NT2/D1 (cell line): ENCODE measurements at places on chromosomes 12 and 14.

DNA sequence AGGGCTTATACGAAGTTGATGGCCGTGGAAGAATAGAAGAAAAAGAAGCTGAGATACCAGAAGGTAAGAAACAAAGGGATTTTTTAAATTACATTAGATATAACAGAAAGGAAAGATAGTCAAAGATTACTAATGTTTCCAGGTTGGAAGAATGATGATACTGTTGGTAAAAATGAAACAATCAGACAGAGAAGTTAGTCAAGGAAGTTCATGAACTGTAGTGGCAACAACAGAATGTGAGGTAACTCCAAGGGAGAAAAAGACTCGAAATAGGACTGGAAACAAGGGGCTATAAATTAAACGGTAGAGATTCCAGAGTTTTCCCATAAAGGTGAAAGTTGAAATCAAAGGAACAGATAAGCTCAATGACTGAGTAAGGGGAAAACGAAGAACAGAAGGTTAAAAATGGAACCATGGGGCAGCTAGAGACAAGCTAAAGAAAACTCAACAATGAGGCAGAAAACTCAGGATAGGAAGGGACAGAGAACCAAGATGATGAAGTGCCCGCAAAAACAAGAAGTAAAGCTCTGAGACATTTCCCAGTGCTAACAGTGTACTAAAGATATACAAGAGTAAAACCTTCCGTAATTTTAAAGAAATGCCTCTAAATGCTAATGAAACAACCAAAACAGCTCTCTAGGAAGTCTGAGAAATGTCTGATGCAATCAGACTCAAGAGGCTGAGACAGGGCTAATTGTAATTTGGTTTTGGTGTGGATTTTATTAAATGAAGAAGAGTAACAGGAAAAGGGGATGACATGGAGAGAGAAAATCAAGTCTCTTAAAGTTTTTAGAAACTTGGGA, 70.0 kb downstream of the PPP2R5E start:
- no peak for DNase-seq

DNA sequence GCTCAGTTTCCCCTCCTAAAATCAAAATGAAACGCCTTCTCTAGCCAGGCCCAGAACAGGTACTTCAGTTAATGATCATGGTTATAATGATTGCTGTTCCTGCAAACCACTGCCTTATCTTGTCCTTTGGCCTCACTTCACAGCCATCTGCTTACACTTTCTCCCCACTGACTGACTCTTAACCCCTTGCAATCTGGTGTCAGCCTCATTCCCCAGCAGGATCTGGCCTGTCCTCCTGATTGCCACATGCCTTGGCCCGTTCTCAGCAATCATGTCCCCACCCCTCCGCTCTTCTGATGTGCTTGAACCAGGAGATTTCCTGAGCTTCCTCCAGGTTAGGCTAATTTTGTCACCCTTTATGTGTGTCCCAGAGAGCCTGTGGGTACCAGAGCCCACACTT, 64.5 kb downstream of the KCNA1 start:
- DNase-seq, result no peak

GRCh38 chr12:117571321-117571720, 209.9 kb upstream of the NOS1 start:
- no peak for DNase-seq

- no peak for DNase-seq
Observed at GRCh38 chr14:76256545-76256944, 104.8 kb downstream of the GPATCH2L start.

- DNase-seq, result no peak
Observed at GRCh38 chr12:102950950-102951619, 6.4 kb upstream of the ASCL1 start.

DNA sequence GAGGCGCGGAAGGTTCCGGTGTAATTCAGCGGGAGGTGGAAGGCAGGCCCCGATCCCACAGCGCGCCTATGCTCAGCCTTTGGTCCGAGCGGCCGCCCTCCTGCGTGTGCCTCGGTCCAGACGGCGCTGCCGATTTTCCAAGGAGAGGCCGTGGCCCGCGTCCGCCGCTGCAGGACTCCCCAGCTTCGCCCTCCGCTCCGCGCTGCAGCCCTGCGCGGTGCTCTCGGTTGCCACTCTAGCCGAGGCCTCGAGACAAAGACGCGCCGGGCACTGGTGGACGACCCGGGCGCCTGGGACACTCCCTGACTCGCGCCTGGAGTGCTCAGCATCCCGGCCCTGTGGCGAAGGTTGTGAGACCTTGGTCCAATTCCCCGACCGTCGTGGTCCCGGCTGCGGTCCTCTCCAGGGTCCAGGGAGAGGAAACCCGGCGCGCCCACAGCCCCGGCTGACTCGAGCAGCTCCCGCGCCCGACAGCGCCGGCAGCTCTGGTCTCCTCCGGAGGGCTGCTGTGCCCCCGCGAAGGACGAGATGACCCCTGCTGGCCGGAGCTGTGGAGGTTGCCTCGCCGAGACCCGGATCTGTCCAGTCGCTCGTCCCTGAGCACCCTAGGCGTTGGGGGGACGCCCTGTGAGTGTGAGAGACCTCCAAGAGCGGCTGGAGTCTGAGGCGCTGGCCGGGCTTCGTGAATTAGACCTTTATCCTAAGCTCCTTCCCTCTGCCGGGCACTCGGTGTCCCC, 6.5 kb downstream of the HOXC12 start:
- no peak for DNase-seq

GRCh38 chr12:126534495-126534894, 1469.3 kb downstream of the AACS start:
- DNase-seq, result no peak

DNA sequence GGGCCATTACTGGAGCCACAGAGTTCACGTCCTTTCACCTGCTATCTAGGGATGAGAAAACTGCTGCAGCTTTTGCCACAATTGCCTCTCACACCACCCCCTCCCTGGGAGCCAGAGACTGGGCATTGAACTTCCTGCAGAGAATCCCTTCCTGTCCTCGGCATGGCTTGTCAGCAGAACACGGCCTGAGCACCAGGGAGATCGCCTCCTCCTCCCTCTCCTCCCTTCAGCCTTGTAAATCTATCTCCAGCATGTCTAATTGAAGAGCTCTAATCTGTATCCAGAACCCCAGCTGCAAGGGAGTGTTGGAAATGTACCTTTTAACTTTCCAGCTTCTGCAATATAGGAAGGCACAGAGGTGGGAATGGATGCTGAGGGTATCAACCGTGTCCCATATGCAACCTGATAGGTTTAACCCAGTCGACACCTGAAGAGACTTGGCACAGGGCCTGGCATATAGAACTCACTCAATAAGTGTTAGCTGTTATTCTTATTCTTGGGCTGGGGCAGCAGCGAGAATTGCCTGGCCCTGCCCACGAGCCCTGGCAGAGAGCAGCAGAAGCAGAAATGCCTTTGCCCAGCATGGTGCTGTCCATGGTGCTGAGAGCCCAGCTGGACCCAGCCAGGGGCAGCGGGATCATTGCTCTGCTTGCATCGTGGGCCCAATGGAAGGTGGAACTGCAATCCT, 26.8 kb downstream of the TMEM63C start:
- peak; percentile 32 for DNase-seq

DNA sequence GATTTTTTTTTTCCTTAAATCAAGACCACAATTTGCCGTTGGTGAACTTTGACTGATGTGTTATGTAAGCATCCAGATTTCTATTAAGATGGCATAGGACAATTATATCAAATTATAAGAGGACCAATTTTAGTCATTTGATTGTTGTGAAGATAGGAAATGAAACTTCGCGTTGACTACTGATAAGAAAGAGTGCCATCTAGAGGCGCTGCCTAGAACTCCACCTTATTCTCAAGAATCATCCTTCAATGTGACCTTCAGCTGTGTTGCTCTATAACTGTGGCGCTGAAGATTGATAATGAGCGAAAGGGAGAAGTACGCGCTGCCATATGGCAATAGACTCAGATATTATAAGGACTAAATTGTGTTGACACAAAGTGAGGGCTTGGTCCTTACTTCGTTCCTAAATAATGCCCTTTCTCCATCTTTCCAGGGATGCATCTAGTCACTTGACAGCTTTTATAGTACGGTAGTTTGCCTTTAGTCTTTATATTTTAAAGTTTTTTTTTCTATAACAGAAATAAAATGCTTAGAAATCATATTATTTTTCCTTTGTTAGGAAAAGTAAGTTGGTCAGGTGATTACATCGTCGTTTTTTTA, 350.8 kb upstream of the STXBP6 start:
- peak; percentile 6 for DNase-seq

- no peak for DNase-seq
Observed at GRCh38 chr14:73739899-73740617, 25.9 kb upstream of the PNMA1 start.

GRCh38 chr12:11171969-11172675, 1.1 kb downstream of the SMIM10L1 start:
- no peak for DNase-seq

DNA sequence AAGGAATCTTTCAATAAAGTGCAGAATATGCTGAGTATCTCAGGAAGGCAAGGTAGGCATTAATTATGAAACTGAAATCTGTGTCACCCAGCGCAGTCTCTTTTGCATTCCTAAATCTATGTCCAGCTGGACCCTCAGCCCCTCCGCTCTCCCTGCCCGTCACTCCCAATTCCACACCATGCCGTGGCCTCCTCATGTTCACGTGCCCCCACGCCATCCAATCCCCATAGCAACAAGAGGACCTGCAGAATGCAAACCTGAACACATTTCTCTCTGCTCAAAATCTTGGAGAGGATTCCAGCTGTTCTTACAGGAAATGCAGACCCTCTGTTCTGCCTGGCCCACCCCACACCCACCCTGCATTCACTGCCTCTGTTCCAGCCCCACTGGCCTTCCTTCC, 35.3 kb downstream of the KDM2B start:
- DNase-seq, result no peak

GRCh38 chr14:81172881-81173280, 47.9 kb downstream of the GTF2A1 start:
- DNase-seq, result no peak

GRCh38 chr12:12156828-12157227, 86.1 kb downstream of the BCL2L14 start:
- no peak for DNase-seq

- no peak for DNase-seq
Observed at GRCh38 chr12:109581856-109582255, 8.3 kb downstream of the MVK start.

GRCh38 chr12:59041241-59042121, 121.2 kb upstream of the LRIG3 start:
- DNase-seq, result no peak

GRCh38 chr14:49598485-49599300, at the start of gene LRR1:
Gene LRR1, plus strand, starts transcription at chr14:49598940. Its CDS starts 81 bp downstream, at chr14:49599021.
- peak; percentile 50 for DNase-seq

GRCh38 chr14:101489092-101489760, 72.1 kb upstream of the DIO3 start:
- DNase-seq, result no peak

- DNase-seq, result no peak
Observed at GRCh38 chr14:45185100-45185814, 49.5 kb downstream of the FANCM start.

DNA sequence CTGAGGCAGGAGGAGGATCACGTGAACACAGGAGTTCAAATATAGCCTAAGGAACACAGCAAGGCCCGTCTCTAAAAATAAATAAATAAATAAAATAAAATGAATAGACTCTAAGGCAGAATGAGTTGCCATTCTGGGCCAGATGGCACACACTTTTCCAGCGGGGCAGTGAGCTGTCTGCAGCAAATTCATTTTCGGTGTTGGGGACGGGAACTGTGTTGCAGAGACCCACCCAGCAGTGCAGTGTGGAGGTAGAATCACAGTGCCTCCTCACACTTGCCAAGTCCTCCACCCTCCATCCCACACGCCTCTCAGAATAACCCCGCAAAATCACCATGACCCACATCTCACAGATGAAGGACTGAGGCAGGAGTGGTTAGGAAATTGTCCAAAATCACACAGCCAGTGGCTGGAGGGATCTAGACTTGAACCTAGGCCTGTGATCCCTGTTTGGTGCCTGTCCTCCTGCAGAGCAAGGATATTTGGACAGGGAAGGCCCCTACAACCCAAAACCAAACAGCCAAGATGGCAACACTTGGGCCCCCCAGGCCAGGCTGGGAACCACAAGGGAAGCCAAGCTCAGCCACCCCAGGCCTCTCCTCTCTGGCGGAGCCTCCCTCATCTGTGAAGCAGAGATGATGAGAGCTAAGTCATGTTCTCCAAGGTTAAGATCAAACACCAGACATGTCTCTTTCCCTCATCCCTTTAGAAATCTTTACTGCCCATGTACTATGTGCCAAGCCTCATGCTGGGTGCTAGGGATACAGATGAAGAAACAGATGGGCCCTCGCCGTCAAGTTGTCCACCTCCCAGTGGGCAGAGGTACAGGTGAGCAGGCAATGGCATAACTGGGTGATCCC, 152.7 kb downstream of the DPF3 start:
- no peak for DNase-seq

DNA sequence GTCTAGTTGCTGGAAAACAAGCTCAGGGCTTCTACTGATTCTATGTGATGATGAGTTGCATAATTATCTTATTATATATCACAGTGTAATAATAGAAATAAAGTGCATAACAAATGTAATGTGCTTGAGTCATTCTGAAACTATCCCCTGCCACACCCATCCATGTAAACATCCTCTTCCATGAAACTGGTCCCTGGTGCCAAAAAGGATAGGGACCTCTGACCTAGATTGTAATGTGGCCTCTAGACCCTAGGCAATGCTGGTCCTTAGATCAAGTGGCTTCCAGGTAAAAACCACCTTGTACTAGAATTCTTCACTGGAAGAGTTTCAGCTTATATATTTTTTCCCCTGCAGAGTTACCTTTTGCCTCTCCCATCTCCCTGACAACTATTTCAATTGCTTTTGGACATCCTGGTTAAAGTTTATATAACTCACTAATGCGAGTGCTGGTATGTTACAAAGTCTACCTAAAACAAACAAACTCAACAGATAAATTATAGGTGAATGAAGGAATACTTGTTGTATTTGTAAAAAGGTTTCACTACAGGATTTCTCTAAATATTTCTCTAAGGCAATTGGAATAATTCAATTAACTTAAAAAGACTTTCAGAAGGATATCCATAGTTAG, 462.5 kb downstream of the NAV3 start:
- no peak for DNase-seq

- DNase-seq, result no peak
Observed at GRCh38 chr14:95226801-95227200, 69.5 kb upstream of the DICER1 start.

DNA sequence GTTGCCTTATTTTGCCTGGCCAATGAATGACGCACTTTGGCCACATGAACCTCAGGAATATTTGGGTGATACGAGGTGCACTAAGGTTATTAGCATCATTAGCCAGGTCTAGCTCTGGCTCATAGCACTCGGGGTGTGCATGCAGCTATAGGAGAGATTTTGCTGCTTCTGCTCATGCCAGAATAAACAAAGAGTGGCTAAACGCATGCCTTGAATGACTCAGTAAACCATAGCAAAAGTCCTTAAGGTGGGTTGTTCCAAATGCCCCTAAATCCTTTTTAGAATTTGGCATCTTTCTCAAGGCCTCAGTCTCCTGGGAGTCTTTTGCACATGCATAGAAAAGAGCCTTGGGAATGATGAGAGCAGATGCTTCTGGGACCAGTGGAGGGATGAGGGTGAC, 343.7 kb upstream of the FKBP4 start:
- no peak for DNase-seq

DNA sequence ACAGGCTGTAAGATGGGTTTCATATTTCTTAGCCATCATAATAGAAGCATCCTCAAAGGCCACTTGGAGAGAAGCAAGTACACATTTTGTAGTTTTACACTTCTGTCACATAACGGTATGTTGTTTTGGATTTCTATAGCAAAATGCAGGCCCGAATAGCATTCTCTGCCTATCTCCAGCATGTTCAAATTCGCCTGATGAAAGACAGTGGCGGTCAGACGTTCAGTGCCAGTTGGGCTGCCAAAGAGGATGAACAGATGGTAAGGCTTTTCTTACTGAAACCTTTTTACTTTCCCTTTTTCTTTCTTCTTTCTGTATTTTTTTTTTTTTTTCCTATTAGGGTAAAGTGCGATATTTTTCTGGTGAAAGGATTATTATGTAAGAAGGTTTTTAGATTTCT, 110.5 kb downstream of the TTLL5 start:
- no peak for DNase-seq
